ENCODE measurements at places on chromosomes 16 and 17. TPM values are rescaled to one million over a fixed set of nuclear protein-coding genes. Genes with fewer than 3 reads are reported as not detected.

GRCh38 chr17:71098071-71098470 is 928.7 kb downstream of the KCNJ2 start:
- no peak for DNase-seq

BEAN1 gene
- not detected for total RNA-seq

ACSM5 gene
- not detected for total RNA-seq

RND2 gene
- total RNA-seq: 0.11 TPM

- DNase-seq: no peak
Measured at GRCh38 chr17:2962729-2963128, 100.7 kb downstream of the OR1D5 start.

GRCh38 chr16:24721830-24722238 is 7.6 kb upstream of the TNRC6A start:
- DNase-seq: peak; percentile 95

ZNF423 gene
- not detected for total RNA-seq

GRCh38 chr17:61127960-61128359 is 271.7 kb upstream of the TBX2 start:
- no peak for DNase-seq

DNA sequence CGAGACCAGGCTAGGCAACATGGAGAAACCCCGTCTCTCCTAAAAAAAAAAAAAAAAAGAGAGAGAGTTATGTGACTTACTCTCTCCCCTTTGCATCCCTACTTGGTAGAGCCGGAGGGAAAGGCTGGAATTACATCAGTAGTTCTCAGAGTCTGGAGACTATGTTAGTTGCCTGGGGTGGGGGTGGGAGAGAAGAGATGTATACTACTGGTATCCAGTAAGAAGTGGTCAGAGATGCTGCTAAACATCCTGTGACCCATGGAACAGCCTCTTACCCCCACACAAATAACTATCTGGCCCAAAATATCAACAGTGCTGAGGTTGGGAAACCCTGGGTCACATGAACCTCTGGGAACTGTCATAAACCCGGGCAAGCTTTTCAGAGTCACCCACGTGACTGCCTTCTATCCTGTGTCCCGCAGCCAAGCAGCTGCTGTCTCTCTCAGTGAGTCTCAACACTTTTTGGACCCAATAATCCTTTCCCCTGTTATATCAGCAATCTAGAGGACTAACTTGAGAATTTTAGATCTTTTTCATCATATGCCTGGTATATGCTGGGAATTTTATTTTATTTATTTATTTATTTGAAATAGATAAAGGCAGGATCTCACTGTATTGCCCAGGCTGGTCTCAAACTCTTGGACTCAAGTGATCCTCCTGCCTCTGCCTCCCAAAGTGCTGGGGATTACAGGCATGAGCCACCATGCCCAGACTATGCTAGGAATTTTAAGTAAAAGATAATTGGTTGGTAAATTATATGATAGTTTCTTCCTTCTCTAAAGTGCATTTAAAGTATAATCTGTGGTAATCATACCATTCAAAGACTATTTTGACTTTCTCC is 8.7 kb downstream of the EIF1 start:
- peak; percentile 30 for DNase-seq

GRCh38 chr17:21524211-21524591 is 148.0 kb downstream of the KCNJ12 start:
- no peak for DNase-seq

GCSH gene
- 33.0 TPM for total RNA-seq

GRCh38 chr16:54027995-54028394 is 258.6 kb downstream of the IRX3 start:
- no peak for DNase-seq

- no peak for DNase-seq
Measured at GRCh38 chr16:65355706-65356105, 233.8 kb upstream of the CDH11 start.

DNA sequence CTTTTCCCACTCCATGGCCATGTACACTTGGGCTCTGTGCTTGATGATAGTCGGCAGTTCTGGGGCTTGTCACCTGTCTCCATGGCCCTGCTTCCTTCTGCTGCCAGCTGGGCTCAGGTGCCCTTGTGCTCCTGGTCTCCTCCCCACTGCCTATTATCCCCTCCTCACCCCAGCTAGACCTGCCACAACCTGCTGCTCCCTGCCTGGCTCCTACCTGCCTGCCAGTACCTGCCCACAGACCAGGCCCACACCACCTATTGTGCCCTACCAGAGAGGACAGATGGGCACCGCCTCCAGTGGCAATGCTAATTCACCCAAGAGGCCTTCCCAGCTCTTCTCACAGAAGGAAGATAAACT is 538 bp upstream of the RAPGEFL1 start:
- DNase-seq: no peak

EARS2 gene
- total RNA-seq: 31.3 TPM

GRCh38 chr16:28062847-28063521 is 530 bp downstream of the GSG1L start:
- no peak for DNase-seq

DNA sequence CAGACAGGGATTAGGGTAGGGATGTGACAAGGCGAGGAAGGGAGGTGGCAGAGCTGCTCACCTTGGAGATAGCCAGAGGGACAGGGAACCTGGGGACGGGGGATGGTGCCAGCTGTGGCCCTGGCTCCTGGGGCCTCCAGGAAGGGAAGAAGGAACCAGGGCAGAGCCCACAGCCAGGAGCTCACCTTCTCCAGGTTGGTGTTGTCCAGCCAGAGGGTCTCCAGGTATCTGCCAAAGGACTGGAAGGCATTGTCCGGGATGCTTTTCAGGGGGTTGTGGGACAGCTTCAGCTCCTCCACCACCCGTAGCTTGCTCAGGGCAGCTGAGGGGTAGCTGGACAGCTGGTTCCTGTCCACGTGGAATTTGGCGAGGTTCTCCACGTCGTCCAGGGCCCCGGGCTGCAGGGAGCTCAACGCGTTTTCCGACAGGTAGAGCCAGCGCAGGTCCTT is 801 bp downstream of the CHAD start:
- no peak for DNase-seq

GRCh38 chr16:15925631-15926030 is 23.8 kb upstream of the ABCC1 start:
- DNase-seq: no peak

GRCh38 chr16:8571061-8571596 is 19.2 kb downstream of the TMEM114 start:
- DNase-seq: peak; percentile 21

- peak; percentile 34 for DNase-seq
Measured at GRCh38 chr17:42845918-42846593, 1.7 kb downstream of the AOC2 start.

DNA sequence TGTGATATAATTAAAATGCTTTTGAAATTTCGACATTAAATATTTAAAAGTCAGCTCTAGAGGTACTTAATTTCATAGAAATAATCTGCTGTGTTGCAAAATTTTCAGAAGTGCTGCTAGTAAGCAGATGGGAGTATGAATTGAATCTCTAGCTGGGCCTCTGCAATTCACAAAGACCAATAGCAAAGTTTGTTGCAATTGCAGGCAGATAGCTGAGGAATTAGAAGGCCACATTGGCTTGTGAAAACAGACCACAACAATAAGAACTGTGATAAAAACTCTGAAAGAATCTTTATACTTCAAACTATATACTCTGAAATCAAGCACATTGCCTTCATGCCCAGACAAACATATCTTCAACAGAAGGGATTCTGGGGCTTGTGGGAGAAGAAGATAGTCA is 636.3 kb upstream of the SOX9 start:
- DNase-seq: no peak

MYH3 gene
- 0.66 TPM for total RNA-seq

- DNase-seq: peak; percentile 36
Measured at GRCh38 chr16:6682142-6682811, 650.4 kb upstream of the RBFOX1 start.

GRCh38 chr17:32486111-32486700 is 587 bp upstream of the CDK5R1 start:
- DNase-seq: peak; percentile 59

GRCh38 chr17:10631048-10631700 is 25.9 kb downstream of the MYH3 start:
- peak; percentile 23 for DNase-seq

HID1 gene
- 1.8 TPM for total RNA-seq

GRCh38 chr16:86477642-86478041 is 32.7 kb upstream of the FOXF1 start:
- DNase-seq: no peak

DNA sequence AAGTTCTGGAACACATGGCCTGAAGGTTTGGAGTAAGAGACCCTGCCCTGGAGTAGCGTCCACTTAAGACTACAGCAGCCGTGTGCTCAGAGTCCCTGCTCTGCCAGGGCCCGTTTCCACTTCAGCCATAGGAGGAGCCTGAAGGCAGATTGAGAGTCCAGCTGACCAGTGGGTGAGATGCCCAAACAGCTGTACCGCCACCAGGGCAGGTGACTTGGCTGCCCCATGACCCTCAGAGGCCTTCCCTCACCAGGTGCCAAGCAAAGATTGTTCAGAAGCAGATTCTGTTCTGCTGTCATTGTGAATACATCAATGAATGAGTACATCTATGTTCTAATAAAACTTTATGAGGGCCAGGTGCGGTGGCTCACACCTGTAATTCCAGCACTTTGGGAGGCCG is 178.8 kb downstream of the RAB11FIP4 start:
- no peak for DNase-seq

KAT8 gene
- 62.1 TPM for total RNA-seq

SLC12A3 gene
- total RNA-seq: not detected

FN3K gene
- not detected for total RNA-seq

NOG gene
- 28.4 TPM for total RNA-seq

EXOC3L1 gene
- 1.1 TPM for total RNA-seq

ZP2 gene
- not detected for total RNA-seq

USH1G gene
- not detected for total RNA-seq

GRCh38 chr17:58281511-58282011 is 826 bp upstream of the MPO start:
- DNase-seq: no peak

KRT33A gene
- total RNA-seq: not detected

GRCh38 chr16:52568983-52569690 is 22.2 kb upstream of the TOX3 start:
- no peak for DNase-seq

DNA sequence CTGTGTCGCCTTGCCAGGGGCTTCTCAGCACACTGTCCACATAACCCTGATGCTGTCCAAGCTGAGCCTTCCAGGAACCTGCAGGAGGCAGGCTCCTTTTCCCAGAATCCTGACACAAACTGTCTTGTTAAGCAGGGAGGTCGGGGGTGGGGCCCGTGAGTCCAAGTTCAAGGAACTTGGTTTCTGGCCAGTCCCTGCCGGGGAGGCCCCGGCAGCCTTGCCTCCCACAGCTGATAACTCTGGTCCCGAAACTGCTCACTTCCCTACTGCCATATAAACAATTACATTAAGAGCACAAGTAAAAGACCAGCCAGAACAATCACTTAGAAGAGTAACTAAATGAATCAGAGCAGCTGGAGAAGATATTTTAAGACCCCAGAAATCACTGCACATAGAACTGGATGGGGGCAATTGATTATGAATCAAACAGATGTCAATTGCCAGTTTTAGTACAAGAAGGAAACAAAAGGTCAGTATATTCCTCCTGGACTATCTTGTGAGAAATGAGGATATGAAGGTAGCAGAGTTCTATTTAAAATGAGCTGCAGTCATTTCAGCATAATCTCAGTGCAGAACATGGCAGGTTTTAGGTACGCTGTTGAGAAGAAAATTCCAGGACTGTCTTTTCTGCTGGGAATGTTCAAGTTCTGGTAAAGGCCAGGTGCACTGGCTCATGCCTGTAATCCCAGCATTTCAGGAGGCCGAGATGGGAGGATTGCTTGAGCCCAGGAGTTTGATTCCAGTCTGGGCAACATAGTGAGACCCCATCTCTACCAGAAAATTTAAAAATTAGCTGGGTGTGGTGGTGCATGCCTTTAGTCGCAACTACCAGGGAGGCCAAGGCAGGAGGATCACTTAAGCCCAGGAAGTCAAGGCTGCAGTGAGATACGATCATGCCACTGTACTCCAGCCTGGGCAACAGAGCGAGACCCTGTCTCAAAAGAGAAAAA is 169.8 kb downstream of the PITPNC1 start:
- DNase-seq: no peak

- DNase-seq: no peak
Measured at GRCh38 chr16:58128711-58129096, 477 bp downstream of the CFAP20 start.

KRT15 gene
- total RNA-seq: 10.9 TPM
